ENCODE measurements at places on chromosomes 7 and 10.

GRCh38 chr7:7640221-7641128 lies at the start of gene UMAD1:
UMAD1 (plus strand) TSS chr7:7640752; CDS start chr7:7673372, 32,620 bp downstream.
- DNase-seq: peak; percentile 97

DNA sequence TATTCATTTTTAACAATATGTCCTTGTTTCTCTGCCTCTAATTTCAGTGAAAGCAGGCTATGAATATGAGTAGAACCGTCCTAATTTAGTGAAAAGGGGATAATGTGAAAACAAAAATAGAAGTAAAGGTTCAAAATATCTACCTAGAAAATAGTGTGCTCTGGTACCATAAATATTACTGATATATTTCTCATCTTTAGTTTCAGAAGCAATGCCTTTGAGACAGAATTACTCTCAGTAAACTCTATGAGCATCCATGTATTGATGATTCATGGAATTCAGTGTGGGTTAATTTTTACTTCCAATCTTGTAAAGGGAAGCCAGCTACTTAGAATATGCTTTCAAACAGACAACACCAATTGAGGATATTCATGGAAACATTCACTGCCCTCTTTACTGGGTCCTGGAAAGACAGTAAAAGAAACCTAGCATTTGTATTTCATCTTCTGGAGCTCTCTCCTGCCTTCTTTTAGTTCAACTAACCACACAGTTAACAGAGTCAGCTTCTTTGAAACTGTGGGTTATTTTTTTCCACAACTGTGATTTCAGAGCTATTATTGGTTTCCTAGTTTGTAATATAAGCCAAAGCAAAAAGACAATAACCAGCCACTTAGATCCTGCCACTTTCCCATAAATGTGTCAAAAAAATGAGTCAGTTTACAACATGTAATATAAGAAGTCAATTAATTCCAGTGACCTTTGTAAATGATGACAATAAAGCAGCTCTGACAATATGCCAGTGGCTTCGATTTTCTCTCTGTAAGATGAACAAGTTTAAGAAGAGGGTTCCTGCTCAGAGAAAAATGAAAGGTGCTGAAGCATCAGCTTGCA lies 1.7 kb downstream of the LRRN3 start:
- DNase-seq: no peak

DNA sequence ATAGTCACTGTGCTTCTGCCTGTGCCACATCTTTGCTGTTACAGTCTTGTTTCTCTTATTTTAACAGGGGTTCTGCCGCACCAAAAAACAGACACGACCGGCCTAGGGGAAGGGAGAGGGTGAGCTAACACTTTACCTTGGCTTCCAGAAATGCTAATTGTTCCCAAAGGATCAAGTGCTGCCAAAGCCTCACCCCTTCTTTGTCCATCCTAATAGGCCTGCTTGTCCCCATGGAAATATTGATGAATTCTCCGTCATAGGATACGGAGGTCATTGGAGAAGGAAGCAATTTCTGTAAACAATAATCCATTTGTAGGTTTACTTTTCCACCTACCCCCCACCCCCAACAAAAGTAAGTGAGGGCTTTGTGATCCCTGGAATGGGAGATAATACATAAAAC lies 567.3 kb downstream of the KCNMA1 start:
- no peak for DNase-seq

GRCh38 chr7:114295522-114295921 lies 119.1 kb upstream of the FOXP2 start:
- DNase-seq: no peak

GRCh38 chr7:18320971-18321567 lies 174.5 kb upstream of the HDAC9 start:
- peak; percentile 11 for DNase-seq

GRCh38 chr10:88386821-88387773 lies 196.0 kb downstream of the RNLS start:
- DNase-seq: peak; percentile 54

DNA sequence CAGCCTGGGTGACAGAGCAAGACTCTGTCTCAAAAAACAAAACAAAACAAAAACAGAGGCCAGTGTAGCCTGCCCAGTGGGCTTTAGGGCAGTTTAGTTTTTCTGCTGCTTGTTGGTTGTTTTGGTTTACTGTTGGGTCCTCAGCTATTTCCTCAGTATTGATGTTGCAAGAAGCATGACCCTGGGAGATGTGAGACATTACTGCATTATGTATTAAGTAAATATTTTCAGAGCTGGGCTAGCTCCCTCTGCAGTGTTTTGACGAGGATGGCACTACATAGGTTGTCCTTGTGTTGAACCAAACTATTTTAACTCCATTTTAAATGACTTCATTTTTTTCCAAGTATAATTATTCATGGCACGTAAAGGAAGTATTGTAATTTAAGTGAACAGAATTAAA lies 4.8 kb downstream of the AKAP9 start:
- DNase-seq: peak; percentile 3

DNA sequence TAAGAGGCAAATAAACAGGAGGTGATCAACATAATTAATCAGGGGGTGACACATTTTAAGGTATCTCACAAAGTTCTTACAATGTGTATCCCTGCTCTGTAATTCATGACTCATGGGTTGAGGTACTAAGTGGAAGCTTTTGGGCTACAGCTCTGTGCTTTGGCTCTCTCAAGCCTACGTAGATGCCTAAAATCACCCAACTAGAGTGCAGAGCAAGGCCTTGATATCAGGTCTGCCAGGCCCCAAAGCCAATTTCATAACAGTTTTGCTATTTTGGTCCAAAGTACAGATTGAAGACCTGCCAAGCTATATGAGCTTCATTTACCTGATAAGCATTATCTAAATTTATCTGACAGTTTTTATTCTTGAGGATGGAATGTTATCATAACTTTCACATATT lies 175.3 kb upstream of the BET1 start:
- no peak for DNase-seq

DNA sequence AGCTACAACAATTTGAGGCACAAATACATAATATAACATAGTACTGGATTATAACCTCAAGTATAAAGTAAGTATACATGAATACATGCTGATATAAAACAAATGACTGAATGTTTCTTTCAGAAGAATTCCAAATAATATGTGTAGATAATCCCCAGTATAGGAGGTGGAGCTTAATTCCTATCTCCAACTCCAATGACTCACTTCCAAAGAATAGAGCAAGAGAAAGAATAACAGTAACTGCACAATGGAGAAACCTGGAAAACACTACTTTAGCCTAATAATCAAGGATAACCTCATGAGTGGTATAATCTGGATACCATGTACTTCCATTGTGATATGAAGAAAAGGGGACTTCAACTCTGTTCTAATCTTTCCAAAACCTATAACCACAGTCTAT lies 13.7 kb upstream of the SEMA3C start:
- no peak for DNase-seq

DNA sequence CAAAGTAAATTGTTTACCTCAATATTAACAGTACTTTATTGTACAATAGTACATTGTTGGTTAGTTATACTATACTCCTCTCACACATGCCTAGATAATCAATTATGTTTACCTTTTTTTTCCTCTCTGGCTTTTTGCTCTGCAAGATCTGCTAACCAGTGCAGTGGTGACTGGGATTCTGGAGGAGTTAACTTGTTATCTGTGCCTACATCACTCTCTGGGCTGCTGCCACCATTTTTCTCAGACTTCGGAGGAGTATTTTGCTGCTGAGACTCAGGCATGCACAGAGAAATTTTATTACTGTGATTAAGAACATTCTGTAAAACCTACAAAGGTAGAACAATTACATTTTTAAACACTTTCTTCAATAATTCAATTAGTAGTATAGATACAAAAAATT lies 59.7 kb downstream of the NRBF2 start:
- DNase-seq: no peak

DNA sequence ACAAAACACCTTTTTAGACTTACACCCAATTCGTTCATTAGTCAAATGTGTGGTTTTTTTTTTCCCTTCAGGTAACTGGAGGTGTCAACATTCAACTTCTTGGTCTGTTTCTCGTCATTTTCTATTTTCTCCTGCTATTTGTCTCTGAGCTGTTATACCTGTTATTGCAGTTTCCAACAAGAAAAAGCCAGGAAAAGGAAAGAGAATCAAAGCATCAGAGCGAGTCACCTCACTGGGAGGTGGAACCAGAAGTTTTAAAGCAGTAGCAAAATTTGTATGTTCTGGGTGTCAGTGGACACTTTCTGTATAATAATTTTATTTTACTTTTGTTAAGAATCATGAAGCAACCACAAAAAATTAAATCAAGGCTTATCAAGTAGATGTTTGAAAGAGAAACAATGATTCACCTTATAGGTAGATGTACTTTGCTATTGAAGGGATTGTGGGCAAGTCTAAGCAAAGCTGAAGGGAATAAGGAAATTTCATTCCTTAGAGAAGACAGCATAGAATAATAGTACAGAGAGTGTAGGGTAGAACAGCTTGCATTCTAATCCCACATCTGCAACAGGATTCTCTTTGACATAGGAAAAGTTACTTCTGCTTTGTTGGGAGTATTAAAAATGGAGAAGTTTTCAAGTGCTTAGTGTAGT lies 675.8 kb downstream of the PCDH15 start:
- no peak for DNase-seq

GRCh38 chr10:3976718-3977117 lies 191.7 kb upstream of the KLF6 start:
- no peak for DNase-seq

- DNase-seq: no peak
Observed at GRCh38 chr10:21522631-21523406, 2.7 kb downstream of the SKIDA1 start.

DNA sequence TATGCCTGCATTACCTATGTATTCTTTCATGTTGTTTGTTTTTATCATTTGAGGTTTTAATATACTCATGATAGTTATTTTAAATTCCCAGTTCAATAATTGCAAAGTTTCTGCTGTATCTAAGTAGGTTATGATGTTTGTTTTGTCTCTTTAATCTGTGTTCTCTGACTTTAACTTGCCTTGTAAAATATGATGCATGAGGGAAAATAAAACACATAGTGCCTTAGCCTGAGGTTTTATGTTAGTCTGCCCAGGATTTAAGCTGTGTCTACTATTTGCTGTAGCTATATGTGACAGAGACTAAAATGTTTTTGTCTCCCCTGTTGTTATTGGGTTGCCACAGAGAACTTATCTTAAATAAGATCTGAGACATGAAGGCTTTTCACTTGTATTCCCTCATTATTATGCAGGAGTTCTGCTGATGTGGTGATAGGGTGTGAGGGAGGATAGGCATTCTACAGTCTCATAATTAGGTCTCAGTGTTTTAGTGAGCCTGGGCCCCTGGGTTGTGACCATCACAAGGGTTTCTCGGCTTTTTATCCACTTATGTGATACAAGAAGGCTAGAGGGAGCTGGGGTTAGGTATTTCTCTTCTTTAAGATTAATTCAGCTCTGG lies 582.5 kb downstream of the CNTNAP2 start:
- no peak for DNase-seq

GRCh38 chr10:72665925-72666324 lies 26.0 kb upstream of the MCU start:
- no peak for DNase-seq

DNA sequence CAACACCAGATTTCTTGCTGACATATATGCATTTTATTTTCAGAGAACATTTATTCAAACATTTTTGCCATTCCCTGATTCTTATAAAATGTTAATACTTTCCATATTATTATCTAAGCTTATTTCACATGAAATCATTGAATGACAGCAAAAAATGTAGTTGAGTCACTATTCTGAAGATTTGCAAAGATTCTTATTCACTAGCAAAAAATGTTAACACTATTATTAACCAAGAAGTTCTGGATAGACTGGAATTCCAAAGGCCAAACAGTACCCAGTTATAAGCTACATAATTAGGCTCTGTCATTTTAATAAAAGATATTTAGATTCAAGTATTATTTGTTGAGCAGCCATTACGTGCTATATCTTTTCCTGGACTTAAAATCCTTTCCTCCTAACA lies 4.3 kb downstream of the GSTO2 start:
- DNase-seq: no peak

- DNase-seq: no peak
Observed at GRCh38 chr7:39618868-39619267, 4.5 kb upstream of the RALA start.

DNA sequence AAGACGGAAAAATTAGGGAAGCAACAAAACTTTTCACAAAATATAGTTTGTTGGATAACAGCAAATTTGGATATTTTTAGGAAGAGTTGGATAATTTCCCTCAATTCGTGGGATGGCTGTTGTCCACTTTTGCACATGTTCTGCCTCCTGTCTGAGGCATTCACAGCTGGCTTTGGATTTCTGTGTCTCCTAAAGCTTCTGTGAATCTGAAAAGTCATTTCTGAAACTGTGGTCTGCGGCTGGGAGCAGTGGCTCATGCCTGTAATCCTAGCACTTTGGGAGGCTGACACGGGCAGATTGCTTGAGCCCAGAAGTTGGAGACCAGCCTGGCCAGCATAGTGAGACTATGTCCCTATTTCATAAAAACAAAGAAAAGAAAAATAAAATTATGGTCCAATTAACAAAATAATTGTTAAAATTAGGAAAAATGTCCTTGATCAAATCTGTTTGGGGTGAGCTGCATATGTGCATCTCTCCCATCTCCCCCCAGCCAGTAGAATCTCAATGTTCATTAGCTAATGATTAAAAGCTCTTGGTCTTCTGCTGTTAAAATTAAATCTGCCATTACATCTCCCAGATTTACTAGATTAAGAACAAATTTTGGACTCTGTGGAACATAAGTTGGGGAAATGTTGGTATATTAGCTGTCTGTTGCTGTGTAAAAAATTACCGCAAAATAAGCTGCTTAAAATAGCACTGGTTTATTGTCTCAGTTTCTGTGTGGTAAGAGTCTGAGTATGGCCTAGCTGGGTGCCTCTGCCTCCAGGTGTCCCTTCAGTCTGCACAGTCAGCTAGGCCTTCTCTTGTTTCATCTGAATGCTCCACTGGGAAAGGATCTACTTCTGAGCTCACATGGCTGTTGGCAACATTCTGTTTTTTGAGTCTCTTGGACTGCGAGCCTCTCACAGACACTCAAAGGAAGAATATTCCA lies 332.0 kb upstream of the FZD1 start:
- DNase-seq: no peak

DNA sequence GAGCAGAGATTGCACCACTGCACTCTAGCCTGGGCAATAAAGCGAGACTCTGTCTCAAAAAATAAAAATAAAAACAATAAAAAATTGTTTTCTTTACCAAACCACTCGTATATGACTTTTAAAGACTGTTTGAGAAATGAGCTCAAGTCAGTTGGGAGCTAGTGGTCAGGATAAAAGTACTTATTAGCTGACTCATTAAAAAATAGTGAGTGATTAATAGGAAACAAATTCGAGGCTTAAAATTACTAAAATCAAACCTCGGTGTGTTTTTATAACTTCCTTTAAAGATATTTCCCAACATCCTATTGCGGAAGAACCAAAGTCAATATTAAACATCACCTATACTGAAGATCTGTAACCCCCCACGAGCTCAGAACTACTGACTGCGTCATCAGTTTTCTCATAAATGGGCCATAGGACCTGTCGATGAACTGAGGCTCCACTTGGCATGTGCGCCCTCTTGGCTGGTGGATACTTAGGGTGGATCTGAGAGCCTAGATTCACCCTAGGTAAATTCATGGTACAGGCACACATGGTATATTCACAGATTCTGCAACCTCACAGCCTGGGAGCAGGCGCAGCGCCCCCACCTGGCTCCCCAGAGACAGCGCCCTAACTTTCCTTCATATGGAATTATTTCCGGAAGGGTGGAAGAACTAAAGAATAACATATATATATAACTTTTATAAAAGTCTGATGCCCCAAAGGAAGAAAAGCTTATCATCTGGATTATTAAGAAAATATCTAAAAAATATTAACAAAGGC lies 9.2 kb downstream of the MKI67 start:
- DNase-seq: no peak

- no peak for DNase-seq
Observed at GRCh38 chr7:139767561-139767982, 10.2 kb downstream of the HIPK2 start.

Data from dermis microvascular lymphatic vessel endothelial cell (primary cell).